Kidney epithelial cell (primary cell): ENCODE measurements at places on chromosomes 7 and 10. TPM values are rescaled to one million over a fixed set of nuclear protein-coding genes. Genes with fewer than 3 reads are reported as not detected.

The CPA2 gene
- not detected in 2 replicates for total RNA-seq

DNA sequence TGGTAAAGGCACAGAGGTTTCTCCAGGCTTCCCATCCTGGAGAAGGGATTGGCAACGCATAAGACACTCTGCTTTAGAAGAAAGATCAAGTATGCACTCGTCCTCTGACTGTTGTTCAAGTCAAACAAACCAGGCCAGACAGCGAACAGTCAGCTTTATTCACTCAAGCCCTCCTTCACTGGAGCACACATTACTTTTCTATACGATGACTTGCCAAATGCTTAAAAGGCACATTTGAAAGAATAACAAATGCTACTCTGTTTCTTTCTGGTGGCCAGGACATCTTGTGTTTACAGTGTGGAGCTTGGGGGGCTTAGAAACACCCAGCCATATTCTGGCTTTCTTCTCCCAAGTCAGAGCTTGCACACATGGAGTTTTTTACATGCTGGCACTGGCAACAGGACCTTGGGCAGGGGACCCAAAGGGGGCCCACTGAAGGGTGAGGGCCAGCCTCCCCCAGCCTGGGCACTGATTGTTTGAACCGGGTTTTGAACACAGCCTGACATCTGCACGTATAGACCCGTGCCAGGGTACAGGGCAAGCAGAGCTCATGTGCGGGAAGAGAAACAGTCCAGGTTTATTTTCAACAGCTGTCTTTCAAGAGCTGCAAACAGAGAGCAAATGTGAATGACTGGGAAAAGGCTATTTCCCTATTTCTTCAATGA lies 33.3 kb upstream of the FGFR2 start:
- DNase-seq = no peak

DNA sequence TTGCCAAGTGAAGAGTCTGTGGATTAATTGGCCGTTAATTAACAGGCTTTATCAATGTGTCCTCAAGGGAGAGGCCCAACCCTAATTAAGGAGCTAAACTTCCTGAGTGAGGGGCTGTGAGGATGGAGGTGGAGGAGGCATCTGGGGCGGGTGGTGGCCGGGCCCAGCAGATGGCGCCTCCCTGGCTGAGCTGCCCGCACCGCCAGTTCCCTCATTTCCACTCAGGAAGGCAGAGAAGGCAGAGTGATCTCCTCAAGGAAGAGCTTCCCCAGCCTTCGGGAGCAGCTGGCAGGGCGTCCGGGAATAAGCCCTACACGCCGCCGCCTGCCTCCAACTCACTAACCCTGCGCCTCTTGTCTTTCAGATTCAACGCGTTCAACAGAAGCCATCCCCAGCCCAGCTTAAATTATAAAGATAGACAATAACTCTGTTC lies 112.2 kb downstream of the CYTH3 start:
- no peak for DNase-seq

DNA sequence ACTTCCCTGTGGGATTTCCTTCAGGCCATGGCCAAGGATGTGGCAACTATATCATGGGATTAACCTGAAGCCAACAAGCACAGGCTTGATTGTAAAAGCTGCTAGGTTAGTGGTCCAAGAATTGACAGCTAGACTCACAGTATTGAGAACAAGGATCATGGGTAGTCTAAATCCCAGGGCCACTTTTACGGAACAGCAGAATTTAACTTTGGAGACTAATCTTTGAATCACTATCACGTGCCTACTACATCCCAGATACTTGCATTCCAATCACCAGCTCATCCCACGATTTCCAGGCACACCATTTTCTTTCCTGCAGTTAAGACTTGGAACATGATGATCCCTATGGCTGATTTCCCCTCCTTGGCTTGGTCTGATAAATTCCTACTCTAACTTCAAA lies 65.6 kb upstream of the ADO start:
- DNase-seq = no peak

- DNase-seq = no peak
Observed at GRCh38 chr10:115860182-115861107, 412.6 kb downstream of the GFRA1 start.

GRCh38 chr7:74271742-74272141 lies 17.5 kb upstream of the CLIP2 start:
- DNase-seq = no peak

GRCh38 chr10:127332631-127333030 lies 136.2 kb upstream of the INSYN2A start:
- no peak for DNase-seq

- no peak for DNase-seq
Observed at GRCh38 chr10:71220689-71221540, 8.5 kb downstream of the UNC5B start.

- no peak for DNase-seq
Observed at GRCh38 chr10:67923551-67923950, 39.1 kb downstream of the SIRT1 start.

DNA sequence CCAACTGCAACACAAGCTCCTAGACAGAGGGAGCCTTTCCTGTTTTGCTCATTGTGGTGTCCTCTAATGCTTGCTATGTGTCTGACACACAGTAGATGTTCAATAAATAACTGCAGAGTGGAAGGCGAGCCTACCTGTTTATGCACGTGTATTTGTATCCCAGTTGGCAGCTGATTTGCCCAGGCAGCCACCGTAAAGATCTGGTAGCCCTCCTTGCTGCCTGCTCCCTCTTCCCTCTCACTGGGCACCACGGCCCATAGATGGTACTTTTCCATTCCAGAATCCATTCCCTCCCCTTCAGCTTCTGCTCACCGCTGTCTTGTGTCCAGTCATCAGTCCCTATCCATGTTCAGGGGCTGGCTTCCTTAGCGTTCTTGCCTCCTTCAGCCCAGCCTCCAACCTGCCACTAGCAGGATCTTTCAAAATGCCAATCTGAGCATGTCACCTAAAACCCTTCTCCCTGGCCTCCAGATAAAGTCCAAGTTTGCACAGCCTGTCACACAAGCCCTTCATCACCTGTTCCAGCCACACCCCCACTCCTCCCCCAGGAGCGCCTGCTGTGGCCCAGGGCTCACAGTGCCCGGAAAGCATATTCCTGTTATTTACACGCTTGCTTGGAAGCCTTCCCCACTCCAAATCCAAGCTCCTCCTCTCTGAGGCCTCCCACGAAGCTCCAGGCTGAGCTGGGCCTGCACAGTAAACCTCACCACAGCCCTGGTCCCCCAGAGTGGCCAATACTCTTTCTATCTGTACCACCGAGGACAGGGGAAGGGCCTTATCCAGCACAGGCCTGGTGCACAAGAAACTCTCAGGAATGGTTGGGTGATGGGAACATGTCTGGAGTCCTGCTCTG lies 21.0 kb downstream of the ZCCHC24 start:
- no peak for DNase-seq

GRCh38 chr10:83908506-83908905 lies 230.8 kb upstream of the GHITM start:
- DNase-seq = no peak

GRCh38 chr7:27351786-27352185 lies 109.2 kb downstream of the EVX1 start:
- DNase-seq = no peak
